Ascending aorta (tissue), 2 donors: ENCODE measurements at places on chromosomes 2 and 18.

DNA sequence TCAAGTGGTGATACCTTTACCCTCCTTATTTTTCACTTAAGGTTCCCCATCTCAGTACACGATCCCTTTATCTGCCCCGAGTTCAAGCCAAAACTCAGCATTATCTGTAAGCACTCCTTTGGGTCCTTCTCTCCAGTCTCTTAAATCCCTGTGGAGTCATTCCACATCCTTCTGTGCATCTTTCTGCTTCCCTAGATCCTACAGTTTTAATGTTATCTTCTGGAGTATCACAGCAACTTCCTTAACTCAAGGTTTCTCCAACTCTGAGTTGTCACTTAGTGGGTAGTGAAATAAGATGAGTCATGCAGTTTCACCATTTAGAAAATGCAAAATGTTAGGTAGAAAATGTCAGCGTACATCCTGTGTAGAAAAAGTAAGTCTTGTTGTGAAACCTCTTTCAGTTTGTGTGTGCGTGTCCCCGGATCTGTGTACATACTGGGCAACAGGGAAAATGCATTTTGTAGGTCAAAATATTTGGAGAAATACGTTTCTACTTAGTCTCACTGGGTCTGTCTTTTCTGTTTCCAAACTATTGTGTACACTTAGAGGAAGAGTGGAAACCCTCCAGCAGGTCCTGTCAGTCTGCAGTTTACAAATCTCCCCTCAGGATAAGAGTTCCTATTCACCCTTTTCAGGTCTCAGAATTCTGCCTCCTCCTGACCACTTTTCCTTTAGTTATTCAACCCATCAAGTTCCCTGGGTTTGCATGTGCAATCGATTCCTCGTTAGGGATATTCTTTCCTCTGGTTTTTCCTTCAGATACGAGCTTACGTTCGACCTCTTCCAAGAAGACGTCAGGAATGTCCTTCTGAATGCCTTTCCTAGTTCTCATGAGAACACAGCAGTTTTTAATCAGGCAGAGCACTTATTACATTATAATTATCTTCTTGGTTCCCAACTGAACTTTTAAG lies 154.8 kb downstream of the TGIF1 start:
- no peak for DNase-seq

DNA sequence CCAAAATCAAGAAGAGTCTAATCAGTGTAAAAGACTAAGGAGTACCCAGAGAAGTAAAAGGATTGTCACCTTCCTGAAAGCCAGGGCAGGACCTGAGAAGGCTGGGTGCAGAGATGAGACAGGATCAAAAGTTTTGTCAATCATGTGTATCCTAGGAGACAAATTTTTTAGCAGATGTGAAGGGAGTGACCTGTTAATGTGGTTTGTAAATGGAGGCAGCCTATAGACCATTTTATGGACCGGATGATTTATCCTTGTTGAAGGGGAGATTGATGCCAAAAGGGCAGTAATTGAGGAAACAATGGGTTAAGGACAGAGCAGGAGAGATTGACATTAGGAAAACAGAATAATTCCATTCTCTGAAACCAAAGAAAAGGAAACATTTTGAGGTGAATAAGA lies 813 bp downstream of the NDC80 start:
- no peak for DNase-seq

DNA sequence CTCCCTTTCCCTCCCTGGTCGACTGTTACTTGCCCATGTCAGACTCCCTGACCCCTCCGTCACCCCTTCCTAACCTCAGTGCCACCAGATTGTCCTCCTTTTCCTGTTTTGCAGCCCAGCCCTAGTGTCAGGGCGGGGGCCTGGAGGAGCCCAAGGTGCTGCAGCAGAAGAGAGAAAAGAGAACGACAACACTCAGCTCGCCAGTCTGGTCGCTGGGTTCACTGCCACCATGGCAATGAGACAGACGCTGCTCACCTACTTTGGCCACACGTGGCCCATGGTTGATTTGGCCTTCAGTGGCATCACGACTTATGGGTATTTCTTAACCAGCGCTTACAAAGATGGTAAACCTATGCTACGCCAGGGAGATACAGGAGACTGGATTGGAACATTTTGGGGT lies 108.4 kb upstream of the RMDN2 start:
- DNase-seq, result no peak

GRCh38 chr2:219611866-219612576 lies 14.4 kb downstream of the STK11IP start:
- DNase-seq, result no peak

DNA sequence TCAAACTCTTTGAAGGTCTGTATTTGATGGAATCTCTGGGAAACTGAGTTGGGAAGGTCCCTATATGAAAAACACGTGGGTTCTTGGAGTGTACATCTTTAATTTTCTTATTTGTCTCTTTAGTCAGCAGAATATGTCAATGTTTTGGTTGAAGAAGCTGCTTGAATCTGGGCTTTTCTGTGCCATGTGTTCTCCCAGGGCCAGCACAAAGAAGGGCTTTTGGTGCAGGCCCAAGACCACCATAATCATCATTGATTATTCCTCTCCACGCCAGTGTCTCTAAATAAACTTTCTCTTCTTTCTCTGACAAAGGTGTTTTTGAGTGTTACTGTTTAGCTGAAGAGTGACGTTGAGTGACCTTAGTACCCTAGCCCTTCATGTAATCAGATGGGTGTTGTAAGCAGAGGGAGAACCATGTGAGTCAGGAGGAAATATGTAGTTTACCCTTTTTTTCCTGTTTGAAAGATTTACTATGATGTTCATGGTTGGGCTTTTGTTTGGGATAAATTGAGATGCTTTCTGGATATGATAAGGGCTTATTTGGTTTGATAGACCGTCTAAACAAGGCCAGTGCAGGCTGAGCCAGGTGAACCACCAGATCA lies 11.6 kb upstream of the TNP1 start:
- DNase-seq, result no peak

DNA sequence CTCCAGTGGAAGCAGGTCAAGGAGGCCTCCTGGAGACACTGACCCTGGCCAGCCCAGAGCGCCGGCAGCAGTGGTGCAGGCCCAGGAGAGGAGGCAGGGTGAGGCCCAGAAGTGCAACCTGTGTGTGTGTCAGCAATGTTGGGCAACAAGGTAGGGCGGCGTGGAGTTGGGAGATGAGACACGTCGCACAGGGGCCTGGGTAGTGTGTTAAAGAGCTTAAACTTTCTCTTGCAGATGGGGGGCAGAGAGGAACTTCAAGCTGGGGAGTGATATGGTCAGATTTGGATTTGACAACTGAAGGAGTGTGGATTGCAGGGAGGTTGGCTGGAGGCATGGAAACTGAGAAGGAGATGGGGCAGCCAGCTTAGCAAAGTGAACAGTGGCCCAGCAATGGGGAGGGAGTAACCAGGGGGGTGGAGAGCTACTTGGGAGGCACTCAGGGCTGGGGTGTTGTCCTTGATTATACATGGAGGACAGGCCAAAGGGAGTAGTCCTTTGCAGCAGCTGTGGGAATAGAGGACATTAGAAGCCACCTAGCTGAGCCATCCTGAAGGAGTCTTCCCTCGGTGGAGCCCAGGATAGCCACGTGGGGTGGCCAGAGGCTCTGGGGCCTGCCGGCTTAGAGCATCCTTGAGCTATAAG lies 278.6 kb upstream of the HS6ST1 start:
- no peak for DNase-seq

DNA sequence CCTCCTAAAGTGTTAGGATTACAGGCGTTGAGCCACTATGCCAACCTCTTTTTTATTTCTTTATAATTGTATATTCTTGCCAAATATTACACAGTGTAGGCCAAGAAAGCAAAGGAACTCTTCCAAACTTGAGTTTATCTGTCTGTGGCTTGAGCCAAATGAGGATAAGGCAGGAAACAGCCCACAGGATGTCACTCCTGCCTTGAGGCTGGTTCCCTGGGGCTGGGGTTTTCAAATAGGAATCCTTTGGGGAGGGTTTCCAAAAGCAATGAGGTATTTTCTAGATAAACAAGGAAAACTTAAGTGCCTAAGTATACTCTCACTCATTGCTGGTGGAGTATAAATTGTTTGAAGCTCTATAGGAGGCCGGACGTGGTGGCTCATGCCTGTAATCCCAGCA lies 56.4 kb downstream of the ADCY3 start:
- no peak for DNase-seq

DNA sequence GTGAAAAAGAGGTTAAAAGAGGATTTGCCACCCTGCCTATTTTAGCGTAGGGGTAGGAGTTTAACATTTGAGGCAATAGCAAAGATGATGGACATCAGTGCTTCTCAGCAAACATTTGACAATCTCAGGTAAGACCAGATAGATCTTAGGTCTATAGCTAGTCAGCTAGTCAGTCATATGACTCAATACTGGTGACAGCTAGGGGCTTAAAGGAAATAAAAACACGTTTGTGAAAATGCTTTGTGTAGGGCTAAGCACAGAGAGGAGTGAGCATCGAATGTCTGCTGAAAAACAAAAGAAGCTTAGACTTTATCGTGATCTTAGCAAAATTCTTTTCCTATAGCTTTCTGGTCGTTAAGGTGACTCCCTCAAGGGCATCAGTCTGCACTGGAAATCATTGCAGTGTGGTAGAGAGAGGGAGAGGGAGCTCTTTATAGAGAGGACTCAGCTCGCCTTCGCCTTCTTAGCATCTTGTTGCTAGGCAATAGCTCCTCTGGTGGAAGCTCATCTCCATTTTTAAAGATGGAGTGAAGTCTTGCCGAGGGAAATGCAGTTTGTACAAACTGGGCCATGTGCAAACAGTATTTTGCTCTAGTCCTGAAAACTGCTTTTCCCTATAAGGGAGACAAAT lies 62.8 kb upstream of the SLC38A11 start:
- DNase-seq, result no peak

GRCh38 chr2:40244675-40245074 lies 207.2 kb downstream of the SLC8A1 start:
- peak; percentile 70 for DNase-seq

- DNase-seq, result no peak
These were observed 314.8 kb downstream of the TSN start for GRCh38 chr2:122070241-122070731.

GRCh38 chr2:128440666-128441340 lies 122.1 kb upstream of the HS6ST1 start:
- DNase-seq, result peak; percentile 62

DNA sequence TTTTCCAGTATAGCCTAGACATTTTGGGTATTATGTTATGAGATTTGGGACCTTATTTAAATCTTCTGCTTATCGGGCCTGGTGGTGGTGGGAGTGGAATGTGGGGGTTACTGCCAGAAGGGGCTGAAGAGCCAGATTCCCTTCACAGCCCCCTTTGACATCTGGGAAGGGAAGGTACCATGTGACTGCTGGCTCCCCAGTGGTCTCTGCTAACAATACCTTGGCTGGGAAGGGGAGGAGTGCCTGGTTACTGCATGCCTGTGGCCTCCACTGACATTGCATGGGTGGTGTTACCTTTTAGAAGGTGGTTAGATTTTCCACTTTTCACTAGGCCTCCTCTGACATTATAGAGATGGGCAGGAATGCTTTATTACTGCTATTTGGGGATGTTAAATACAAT lies 8.0 kb downstream of the ATP9B start:
- DNase-seq, result no peak

GRCh38 chr18:58101291-58101794 lies 57.3 kb downstream of the NEDD4L start:
- no peak for DNase-seq

DNA sequence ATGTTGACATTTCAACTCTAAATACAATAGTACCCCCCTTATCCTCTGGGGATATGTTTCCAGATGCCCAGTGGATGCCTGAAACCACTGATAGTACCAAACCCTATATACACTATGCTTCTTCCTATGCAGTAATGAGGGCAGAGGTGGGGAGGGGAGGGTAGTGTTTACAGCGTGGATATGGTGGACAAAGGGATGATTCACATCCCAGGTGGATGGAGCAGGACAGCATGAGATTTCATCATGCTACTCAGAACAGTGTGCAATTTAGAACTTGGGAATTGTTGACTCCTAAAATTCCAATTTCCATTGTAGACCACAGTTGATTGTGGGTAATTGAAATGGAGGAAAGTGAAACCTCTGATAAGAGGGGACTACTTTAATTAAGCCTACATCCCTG lies 75.4 kb downstream of the TSN start:
- no peak for DNase-seq

GRCh38 chr2:233334915-233335314 lies 19.4 kb upstream of the DGKD start:
- no peak for DNase-seq

GRCh38 chr2:60796573-60797509 lies 40.8 kb downstream of the PAPOLG start:
- DNase-seq, result no peak

- no peak for DNase-seq
These were observed 32.0 kb downstream of the PKDCC start for GRCh38 chr2:42079737-42080287.

GRCh38 chr2:232898592-232899543 lies 28.8 kb downstream of the SNORC start:
- no peak for DNase-seq

- no peak for DNase-seq
These were observed 65.1 kb downstream of the EDAR start for GRCh38 chr2:108923736-108924579.

- no peak for DNase-seq
These were observed 57.7 kb downstream of the METTL4 start for GRCh38 chr18:2513616-2514015.

DNA sequence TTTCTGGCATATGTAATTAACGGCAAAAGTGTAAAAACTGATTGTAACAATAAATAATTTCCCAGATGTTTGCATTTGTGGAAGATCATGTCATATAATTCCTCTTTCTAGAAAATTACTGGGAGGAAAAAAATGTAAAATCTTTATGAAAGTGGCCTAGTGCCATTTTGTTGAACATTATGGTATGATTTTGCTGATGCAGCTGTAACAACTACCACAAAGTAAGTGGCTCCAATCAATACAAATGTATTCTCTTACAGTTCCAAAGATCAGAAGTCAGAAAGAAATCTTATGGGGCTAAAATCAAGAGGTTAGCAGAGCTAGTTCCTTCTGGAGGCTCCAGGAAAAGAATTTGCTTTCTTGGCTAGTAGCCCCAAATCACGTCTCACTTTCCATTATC lies 281.4 kb downstream of the CCDC178 start:
- no peak for DNase-seq

- peak; percentile 7 for DNase-seq
These were observed 127.6 kb upstream of the HS6ST1 start for GRCh38 chr2:128446049-128446873.

- no peak for DNase-seq
These were observed 1.1 kb upstream of the SNED1 start for GRCh38 chr2:240997141-240997855.

- peak; percentile 66 for DNase-seq
These were observed at the start of gene UCN for GRCh38 chr2:27308359-27308881. Gene UCN (minus strand): TSS chr2:27308445. CDS start chr2:27307895, 550 bp downstream.

GRCh38 chr2:108594982-108595464 lies 60.8 kb downstream of the LIMS1 start:
- no peak for DNase-seq

GRCh38 chr18:9333441-9334328 lies 888 bp upstream of the TWSG1 start:
- DNase-seq, result peak; percentile 68
